Endodermal cell (in vitro differentiated cells): ENCODE measurements at places on chromosomes 3 and 15. TPM values are rescaled to one million over a fixed set of nuclear protein-coding genes. Genes with fewer than 3 reads are reported as not detected.

Gene SPRED1
- 56.0 to 61.7 TPM (median 56.6 TPM) in 3 replicates for total RNA-seq

Gene UTS2B
- 0.61 TPM in 1 of 3 replicates, not detected in the others for total RNA-seq

Gene ALDH1L1
- 0.93 and 1.0 TPM in 2 replicates for total RNA-seq

Gene MLF1
- total RNA-seq = 19.3 and 20.0 TPM in 2 replicates

Gene SLC28A2
- total RNA-seq = 0.42 to 6.8 TPM (median 4.4 TPM) in 3 replicates

Gene MOBP
- 0.92 to 2.6 TPM (median 2.1 TPM) in 3 replicates for total RNA-seq

Gene ATP13A5
- total RNA-seq = 0.43 and 0.59 TPM in 2 replicates

Gene CHRD
- 3.7 to 5.2 TPM (median 5.0 TPM) in 3 replicates for total RNA-seq

Gene SSUH2
- total RNA-seq = 7.9 to 12.4 TPM (median 10.4 TPM) in 3 replicates

Gene WDR49
- total RNA-seq = 1.2 and 1.6 TPM in 2 replicates

Gene WWTR1
- 17.3 and 18.6 TPM in 2 replicates for total RNA-seq

Gene HTD2
- 10.5 and 11.4 TPM in 2 replicates for total RNA-seq

Gene PGBD4
- total RNA-seq = 0.68 and 0.84 TPM in 2 replicates
